ENCODE measurements at places on chromosomes 7 and 10.

DNA sequence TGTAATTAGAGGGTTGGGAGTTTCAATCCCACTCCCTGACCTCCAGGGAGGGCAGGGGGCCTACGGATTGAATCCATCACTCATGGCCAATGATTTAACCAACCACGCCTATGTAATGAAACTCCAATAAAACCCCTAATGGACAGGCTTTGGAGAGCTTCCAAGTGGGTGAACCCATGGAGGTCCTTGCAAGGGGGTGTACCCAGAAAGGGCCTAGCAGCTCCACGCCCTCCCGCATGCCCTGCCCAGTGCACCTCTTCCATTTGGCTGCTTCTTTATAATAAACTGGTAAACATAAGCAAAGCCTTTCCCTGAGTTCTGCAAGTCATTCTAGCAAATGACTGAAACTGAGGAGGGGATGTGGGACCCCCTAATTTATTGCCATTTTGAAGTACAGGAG, 280.1 kb downstream of the FRMD4A start:
- DNase-seq: no peak

GRCh38 chr10:103105462-103105861, 87.6 kb downstream of the NT5C2 start:
- no peak for DNase-seq

- DNase-seq: no peak
Observed at GRCh38 chr10:15472008-15472407, 100.9 kb upstream of the FAM171A1 start.

DNA sequence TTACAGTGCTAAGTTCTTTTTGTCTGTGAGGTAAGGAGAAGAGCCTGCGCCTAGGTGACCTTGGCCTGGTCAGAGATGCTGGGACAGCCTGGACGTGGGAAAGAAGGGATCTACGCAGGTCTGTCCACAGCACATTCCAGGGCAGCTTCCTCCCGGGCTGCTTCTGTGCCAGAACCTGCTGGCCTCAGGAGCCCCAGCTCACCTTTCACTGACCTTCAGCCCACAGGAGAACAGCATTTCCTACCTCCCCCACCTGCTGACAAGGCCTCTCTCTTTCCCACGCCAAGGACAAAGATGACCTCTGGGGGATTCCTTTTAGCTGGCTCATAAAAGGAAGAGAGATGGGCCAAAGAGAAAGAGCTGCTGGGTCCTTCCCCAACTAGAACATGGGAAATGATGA, 260.6 kb downstream of the KCNMA1 start:
- DNase-seq: no peak

- DNase-seq: no peak
Observed at GRCh38 chr7:151808400-151809145, 68.3 kb downstream of the PRKAG2 start.

DNA sequence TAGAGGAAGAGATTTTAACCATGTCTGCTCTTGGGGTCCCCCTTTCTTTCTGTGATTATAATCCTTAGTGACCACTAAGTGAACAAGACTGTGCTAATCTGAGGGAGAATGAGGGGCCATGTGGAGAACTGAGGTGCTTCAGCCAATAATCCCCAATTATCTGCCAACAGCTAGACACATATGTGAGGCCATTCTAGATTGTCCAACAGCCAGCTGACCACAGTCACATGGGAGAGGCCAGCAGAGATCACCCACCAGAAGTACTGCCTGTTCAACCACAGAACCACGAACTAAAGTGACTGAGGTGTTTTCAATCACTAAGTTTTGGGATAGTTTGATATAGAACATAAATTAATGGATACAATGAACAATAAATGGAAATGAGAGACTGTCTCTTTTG, 74.3 kb downstream of the SEMA3E start:
- no peak for DNase-seq

GRCh38 chr10:92038949-92039348, 115.4 kb downstream of the BTAF1 start:
- DNase-seq: no peak
